Endodermal cell (in vitro differentiated cells): ENCODE measurements at places on chromosomes 4 and X. TPM values are rescaled to one million over a fixed set of nuclear protein-coding genes. Genes with fewer than 3 reads are reported as not detected.
A peak's percentile ranks its signal among the peaks of the same experiment; 100 is the strongest.

GRCh38 chr4:26522478-26522877 is 32.2 kb upstream of the CCKAR start:
- DNase-seq, result no peak

EVC gene
- 14.4 and 25.5 TPM in 2 replicates for total RNA-seq

DNA sequence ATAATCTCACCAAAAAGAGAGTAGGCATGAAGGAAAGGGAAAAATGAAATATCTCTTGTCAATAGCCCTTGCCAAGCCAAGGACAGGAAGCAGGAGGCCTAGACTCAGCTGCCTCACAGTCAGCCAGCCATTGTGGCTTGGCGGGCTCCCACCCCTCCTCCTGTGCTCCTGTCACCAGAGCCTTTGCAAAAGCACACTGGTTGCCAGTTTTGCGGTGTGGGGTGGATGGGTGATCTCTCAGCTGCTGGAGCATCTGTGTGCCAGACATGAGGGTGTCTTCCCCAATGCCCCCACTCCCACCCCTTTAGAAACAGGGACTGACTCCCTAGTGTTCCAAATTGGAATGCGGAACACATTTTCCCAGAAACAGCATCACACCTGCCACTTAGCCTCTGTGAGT is 26.1 kb downstream of the ARHGEF6 start:
- peak; percentile 54 for DNase-seq

GRCh38 chrX:114583646-114584374 is at the start of gene HTR2C:
TSS of gene HTR2C (plus strand) at chrX:114584086. CDS start at chrX:114726937, 142,851 bp downstream.
- peak; percentile 84 for DNase-seq
